ENCODE measurements at places on chromosomes 2 and 18. TPM values are rescaled to one million over a fixed set of nuclear protein-coding genes. Genes with fewer than 3 reads are reported as not detected.

Gene GNLY
- total RNA-seq = not detected

Gene IL1RN
- total RNA-seq = 1.1 TPM

Gene CYP1B1
- 146 TPM for total RNA-seq

Gene CAPN14
- total RNA-seq = 0.16 TPM

Gene DYSF
- total RNA-seq = 1.2 TPM

Gene CYTIP
- 0.82 TPM for total RNA-seq

Gene DNAH6
- total RNA-seq = 0.49 TPM

Gene SCTR
- not detected for total RNA-seq

Gene TMEM247
- not detected for total RNA-seq

Gene MAL
- not detected for total RNA-seq

Gene TMEM18
- total RNA-seq = 24.1 TPM

Gene MLPH
- 5.2 TPM for total RNA-seq

Gene VWC2L
- not detected for total RNA-seq

Gene TBR1
- not detected for total RNA-seq

Gene RFX8
- total RNA-seq = 24.1 TPM

Gene TEKT4
- not detected for total RNA-seq

Gene CNTNAP5
- total RNA-seq = not detected

Gene FAM136A
- 35.5 TPM for total RNA-seq

Gene LBX2
- 3.0 TPM for total RNA-seq

Gene CEP68
- total RNA-seq = 12.0 TPM

Gene TCF7L1
- total RNA-seq = 3.5 TPM

Gene ANKRD30BL
- 0.16 TPM for total RNA-seq

Gene CPLX4
- not detected for total RNA-seq

Gene FTCDNL1
- total RNA-seq = 1.5 TPM

Gene NT5C1B
- total RNA-seq = not detected

Gene MBOAT2
- 18.1 TPM for total RNA-seq

Gene MERTK
- 0.65 TPM for total RNA-seq

Gene CTLA4
- total RNA-seq = not detected

Gene INHBB
- total RNA-seq = not detected

Gene KCNJ3
- total RNA-seq = not detected

Gene ST8SIA5
- not detected for total RNA-seq

Gene C2orf80
- not detected for total RNA-seq

Gene CKAP2L
- total RNA-seq = 26.4 TPM

Gene TXNL4A
- 62.2 TPM for total RNA-seq

Gene EML4
- total RNA-seq = 50.9 TPM

Gene TET3
- total RNA-seq = 2.4 TPM

Gene DUSP19
- total RNA-seq = 4.8 TPM

Gene FSHR
- not detected for total RNA-seq

Gene SPR
- total RNA-seq = 14.3 TPM

Gene MBP
- total RNA-seq = 54.1 TPM

Gene IKZF2
- 11.3 TPM for total RNA-seq

Gene TRAK2
- 74.7 TPM for total RNA-seq

Gene DPP10
- total RNA-seq = not detected

Gene EMILIN2
- total RNA-seq = 11.2 TPM

Gene IL36RN
- total RNA-seq = not detected

Data from fibroblast of the aortic adventitia (primary cell).